ENCODE measurements at places on chromosomes 7 and 10.
A peak's percentile ranks its signal among the peaks of the same experiment; 100 is the strongest.

DNA sequence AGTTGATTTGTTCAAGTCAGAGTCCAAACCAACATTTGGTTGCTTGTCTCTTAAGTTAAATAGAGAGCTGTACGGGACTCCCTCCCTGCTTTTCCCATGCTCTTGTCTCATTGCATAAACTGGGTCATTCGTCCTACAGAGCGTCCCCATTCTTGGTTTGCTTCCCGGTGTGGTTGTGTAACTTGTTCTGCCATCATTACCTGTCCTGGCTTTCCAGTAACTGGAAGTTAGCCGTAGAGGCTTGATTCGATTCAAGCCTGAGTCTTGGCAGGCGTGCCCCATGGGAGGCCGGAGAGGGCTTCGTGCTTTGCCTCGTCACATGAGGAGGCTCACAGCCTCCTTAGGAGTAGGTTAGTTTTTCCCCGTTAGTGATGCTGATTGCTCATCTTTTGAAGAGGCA lies 40.2 kb downstream of the FBH1 start:
- DNase-seq, result no peak

DNA sequence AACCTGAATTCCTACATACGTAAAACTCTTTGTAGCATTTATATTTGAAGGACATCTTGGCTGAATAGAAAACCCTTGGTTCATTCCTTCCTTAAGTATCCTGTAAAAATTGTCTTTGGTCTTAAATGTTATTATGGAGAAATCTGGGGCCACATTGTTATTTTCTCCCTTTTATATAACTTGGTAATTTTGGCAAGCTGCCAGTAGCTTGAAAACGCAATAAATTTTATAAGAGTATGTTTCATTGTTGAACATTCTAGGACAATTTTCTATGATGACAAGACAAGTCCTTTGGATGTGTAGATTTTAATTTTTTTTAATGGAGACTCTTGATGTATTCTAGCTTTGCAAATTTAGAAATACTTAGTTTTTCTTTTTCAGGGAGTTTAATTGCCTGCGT lies 191.9 kb downstream of the ABCA13 start:
- no peak for DNase-seq

GRCh38 chr7:47471831-47472230 lies 110.1 kb downstream of the TNS3 start:
- no peak for DNase-seq

- no peak for DNase-seq
Measured at GRCh38 chr10:4001811-4002210, 216.8 kb upstream of the KLF6 start.

- DNase-seq, result peak; percentile 96
Measured at GRCh38 chr7:148940702-148941597, 56.9 kb upstream of the EZH2 start.

GRCh38 chr10:28587270-28587969 lies 54.5 kb downstream of the WAC start:
- no peak for DNase-seq

GRCh38 chr7:47670729-47671128 lies 88.8 kb upstream of the TNS3 start:
- DNase-seq, result no peak

DNA sequence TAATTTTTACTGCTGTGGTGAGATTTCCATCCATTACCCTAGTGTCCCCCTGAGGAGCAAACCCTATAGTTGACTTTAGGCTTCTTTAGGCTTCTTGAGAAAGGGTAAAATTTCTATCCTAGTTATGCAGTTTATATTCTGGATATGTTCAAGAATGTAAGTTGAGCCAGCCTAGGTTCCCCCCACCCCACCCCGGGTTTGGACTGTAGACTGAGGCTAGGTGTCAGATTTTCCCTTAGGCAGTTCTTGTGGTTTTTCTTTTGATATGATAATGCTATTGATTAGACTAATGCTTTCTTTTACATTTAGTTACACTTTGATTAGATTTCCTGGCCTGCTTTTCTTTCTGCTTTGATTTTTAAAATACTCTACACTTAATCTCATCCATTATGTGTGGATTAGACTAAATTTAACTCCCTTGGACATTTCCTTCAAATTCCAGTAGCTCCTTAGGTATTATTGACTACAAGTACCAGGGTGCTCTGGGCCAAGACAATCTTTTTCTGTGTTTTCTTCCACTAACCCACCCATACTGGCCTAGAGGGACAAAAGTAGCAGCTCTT lies 37.7 kb downstream of the NRF1 start:
- no peak for DNase-seq

- no peak for DNase-seq
Measured at GRCh38 chr10:131771634-131772358, 129.0 kb upstream of the PPP2R2D start.
